ENCODE measurements at places on chromosomes 3 and 15.
A peak's percentile ranks its signal among the peaks of the same experiment; 100 is the strongest.

DNA sequence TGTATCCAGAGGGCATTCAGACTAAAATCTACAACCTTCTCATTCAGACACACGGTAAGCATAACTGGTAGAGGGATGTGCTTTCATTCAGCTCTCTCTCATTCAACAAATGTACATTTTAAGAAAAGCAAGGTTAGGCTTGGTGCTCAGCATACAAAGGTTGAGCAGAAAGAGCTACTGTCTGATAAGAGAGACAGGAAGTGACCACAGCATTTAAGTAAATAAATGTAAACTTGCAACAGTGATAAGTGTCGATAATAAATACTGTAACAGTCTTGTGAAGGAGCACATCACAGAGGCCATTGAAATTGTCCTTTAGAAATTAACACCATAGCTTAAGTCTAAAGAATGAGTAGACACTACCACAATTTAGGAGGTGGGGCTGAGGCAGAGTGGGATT lies 3.4 kb downstream of the CD96 start:
- DNase-seq, result no peak

GRCh38 chr15:99130314-99130713 lies 25.4 kb downstream of the SYNM start:
- DNase-seq, result no peak

DNA sequence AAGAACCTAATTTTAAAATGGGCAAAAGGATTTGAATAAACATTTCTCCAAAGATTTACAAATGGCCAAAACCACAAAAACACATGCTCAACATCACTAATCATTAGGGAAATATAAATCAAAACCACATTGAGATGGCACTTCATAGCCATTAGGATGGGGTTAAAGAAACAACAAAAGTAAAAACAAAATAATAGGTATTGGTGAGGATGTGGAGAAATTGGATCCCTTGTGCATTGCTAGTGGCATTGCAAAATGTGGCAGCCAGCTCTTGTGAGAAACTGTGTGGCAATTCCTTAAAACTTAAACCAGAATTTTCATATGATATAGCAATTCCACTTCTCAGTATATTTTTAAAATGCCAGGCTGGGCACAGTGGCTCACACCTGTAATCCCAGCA lies 126.5 kb downstream of the STT3B start:
- no peak for DNase-seq

- no peak for DNase-seq
Observed at GRCh38 chr3:174398761-174399160, 460.4 kb upstream of the NAALADL2 start.

DNA sequence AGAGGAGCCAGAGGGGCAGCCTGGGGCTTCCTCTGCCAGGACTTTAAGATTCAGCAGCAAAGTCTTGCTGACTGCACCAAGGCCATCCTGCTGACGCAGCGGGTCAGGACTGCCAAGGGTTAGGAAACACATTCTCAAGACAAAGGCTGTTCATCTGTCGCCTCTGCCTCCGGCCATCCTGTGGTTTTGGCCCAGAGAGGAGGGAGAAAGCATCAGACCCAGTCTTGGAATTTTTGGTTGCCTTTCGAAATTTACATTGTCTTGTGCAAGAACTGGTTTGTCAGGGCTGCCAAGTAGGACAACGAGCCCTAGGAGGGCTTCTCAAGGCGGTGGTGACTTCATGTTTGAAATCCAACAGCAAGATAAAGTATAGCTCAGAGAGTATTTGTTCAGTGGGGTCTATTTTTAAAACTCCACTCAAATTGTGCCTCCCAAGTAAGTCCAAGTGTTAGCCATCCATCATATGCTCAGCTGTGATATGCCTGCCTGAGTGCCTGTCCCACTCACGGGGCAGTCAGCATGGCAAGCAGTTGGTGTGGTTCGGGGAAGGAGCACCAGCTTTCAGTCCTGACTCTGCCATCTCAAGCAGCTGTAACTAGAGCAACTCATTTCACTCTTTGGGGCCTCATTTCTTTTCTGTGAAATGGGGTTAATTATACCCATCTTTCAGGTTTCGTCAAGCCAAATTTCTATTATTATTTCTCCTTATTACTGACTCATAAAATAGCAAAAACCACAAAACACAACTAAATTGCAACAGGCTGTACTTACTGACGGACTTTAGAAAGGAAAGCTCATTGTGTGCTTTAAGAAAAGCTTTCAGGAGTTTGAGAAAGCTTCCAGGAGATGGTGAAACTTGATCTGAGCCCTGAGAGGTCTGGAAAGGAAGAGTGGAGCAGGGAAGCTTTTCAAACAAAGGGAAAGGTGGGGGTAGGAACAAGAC lies 42.4 kb upstream of the RHO start:
- DNase-seq, result peak; percentile 74

GRCh38 chr15:29672923-29673809 lies 149.1 kb downstream of the TJP1 start:
- no peak for DNase-seq

DNA sequence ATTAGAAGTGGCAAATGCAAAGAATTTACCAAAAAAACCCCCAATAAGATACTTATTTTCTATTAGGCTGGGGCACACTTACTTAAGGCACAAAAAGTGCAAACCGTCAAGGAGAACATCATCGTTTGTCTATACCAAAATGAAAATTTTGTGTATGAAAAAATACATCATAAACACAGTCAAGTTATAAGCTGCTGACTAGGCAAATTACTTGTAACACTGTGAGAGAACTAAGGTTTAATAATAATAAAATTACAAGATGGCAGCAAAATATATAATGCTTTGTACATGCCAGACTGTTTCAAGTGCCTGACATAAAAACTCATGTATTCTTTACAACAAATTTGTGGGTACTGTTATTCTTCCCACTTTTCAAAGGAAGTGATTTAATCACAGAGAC lies 297.2 kb upstream of the CRBN start:
- DNase-seq, result no peak

- no peak for DNase-seq
Observed at GRCh38 chr3:123745184-123745855, 138.8 kb downstream of the MYLK start.

- DNase-seq, result no peak
Observed at GRCh38 chr3:37590328-37591079, 271.2 kb upstream of the CTDSPL start.

DNA sequence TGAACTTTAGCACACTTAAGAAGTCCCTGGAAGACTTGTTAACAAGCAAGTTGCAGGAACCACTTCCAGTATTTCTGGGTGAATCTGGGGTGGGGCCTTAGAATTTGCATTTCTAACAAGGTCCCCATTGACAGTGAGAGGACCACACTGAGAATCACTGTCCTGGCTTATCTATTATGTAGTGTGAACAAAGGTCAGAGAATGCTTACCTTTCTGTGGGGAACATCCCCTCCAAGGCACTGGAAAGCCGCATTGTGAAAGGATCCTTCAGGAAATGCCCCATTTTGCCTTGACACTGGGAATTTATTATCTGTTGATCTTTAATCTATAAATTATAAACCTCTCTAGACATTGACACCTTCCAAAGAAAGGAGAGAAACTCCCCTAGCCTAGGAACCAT lies 74.8 kb downstream of the IGF2BP2 start:
- DNase-seq, result no peak

GRCh38 chr3:151837057-151837456 lies 23.1 kb downstream of the AADAC start:
- DNase-seq, result peak; percentile 52

DNA sequence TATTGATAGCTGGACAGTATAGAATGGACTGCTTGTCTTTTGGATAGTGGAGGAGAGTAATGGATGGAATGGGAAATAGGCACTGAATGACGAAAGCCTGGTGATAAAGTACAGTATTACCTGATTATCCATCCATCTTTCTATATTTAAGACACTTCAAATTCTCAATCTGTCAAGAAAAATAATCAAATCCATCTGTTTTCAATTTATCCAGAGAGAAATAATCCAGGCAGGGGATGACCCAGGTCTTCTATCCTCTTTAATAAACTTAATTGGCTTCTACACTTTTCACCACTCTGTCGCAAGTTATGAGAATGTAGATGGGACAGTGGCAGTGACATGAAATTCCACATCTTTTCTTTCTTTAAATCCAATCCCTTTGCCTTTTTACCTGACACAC lies 420.3 kb upstream of the PDZRN3 start:
- DNase-seq, result no peak
